SIG-M5 (cell line): ENCODE measurements at places on chromosomes 7 and 10.

GRCh38 chr10:43160046-43160920 is 22.0 kb downstream of the CSGALNACT2 start:
- DNase-seq, result no peak

DNA sequence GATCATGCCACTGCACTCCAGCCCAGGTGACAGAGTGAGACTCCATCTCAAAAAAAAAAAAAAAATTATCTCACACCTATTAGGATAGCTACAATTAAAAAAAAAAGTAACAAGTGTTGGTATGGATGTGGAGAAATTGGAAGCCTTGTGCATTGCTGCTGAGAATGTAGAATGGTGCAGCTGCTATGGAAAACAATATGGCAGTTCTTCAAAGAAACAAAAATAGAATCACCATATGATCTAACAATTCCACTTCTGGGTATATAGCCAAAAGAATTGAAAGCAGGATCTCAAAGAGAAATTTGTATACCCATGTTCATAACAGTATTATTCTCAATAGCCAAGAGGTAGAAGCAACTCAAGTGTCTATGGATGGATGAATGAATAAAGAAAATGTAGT is 143.6 kb upstream of the PRR15 start:
- no peak for DNase-seq

DNA sequence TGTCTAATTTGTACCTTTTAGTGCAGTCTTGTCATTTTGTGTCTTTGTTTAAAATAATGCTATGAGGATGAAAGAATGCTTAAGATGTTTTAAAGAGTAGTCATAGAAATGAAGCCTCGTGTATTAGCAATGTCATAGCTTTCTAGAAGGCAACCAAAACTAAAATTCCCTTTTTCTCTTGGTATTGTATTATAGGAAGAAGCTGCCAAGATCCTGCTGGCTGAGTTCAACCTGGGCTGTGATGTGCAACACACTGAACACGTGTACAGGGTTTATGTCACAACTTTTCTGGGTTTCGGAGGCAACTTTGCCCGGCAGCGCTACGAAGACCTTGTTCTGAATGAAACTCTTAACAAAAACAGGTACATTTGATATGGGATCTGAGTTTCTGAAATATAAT is 36.2 kb downstream of the COX15 start:
- no peak for DNase-seq

- no peak for DNase-seq
Measured at GRCh38 chr7:127437837-127438236, 45.3 kb upstream of the ZNF800 start.

GRCh38 chr10:63120554-63120953 is 12.6 kb upstream of the NRBF2 start:
- no peak for DNase-seq

- DNase-seq, result no peak
Measured at GRCh38 chr10:78207776-78208175, 174.1 kb downstream of the RPS24 start.

DNA sequence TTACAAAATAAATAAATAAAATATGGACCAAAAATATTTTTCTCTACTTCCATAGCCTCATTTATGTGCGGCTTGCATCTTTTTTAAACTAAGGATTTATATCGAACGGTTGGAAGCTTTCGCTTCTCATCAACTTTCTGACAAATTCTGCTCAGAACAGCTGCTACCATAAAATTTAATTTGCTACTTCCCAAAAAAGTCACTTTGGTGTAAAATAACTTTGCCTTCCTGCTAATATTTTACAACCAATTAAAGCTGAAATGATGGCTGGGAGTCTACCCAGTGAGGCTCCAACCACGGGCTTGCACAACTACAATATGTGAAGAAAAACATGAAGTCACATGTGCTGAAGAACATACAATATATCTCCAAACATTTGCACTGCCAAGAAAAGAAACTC is 253.1 kb upstream of the NEBL start:
- no peak for DNase-seq

DNA sequence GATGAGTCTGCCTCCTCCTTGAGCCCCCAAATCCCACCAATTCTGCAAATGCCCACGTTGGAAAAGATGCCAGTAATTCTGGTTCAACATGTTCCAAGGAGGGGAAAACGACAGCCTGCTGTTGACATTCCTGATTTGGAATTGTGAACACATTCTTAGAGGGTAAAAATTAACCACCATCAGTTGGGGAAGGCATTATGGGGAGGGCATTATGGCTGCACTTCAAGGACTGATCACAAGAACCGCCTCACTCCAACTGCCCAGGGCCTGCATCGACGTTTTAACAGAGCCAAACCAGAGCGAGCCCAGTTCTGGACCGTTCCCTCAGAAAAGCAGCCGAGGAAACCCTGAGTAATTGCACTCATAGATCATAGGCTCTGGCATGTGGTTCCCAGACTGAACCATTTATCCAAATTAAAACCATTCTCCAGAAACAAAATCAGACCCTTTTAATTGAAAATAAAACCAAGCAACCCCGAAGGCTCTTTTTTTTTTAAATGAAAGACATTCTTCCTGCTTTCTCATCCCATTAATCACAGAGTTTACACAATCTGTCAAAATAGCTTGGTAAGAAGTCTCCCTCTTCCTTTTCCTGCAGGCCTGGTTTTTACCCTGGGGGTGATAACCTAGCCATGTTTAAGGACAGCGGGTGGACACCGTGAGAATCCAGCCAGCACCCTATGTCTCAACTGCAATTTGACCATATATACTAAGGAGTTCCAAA is 8.0 kb downstream of the TNS3 start:
- DNase-seq, result no peak

DNA sequence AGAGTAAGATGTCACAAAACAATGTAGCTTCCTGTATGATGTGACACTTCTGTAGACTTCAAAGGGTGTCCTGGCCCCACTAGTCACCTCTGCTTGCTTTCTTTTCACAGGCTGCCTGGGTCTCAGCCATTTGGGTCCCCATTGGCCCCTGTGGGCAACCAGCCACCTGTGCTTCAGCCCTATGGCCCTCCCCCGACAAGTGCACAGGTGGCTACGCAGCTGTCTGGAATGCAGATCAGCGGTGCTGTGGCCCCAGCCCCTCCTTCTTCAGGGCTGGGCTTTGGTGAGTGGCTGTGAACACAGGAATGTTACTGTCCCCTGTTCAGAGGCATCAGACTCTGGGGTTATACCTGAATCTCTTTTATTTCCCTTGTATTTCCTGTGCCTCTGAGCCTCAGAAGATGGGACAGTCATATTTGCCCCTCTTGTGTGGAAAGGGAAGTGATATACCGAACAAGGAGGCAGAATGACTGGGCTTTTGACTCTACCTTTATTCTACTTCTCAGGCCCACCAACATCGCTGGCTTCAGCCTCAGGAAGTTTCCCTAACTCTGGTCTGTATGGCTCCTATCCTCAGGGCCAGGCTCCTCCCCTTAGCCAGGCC is 15.4 kb downstream of the SEC24C start:
- DNase-seq, result no peak

DNA sequence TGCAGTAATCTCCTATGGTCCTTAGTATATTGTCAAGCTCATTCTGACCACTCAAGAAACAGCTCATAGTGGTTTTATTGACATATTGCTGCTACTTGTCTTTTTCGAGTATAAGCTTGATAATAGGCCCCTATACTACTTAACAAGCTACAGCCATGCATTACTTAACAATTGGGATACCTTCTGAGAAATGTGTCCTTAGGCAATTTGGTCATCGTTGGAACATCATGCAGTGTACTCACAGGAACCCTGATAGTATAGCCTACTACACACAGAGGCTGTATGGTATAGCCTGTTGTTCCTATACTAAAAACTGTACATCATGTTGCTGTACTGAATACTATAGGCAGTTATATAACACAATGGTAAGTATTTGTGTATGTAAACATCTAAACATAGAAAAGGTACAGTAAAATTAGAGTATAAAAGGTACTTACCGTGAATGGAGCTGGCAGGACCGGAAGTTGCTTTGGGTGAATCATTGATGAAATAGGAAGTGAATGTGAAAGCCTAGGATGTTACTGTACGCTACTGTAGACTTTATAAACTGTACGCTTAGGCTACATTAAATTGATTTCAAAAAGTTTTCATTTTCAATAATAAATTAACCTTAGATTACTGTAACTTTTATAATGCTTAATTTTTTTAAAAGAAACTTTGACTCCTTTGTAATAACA is 160.9 kb downstream of the LRRC4 start:
- no peak for DNase-seq

DNA sequence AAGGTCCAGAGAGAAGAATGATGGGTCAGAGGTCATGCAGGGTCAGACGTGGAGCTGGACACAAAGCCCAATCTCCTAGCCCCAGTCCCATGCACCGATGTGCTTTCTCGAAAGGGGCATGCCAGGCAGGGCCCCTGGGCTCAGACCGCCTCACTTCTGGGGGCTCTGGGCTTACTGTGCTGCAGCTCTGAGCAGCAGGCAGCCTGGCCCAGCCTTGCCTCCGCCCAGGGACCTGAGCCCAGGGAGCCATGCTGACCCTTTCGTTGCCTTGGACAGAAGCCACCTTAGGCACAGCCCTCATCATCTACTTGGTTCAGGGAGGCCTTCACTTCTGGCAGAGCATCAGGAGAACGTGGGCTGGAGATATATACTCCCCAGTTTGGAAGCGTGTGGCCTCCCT is 161.2 kb downstream of the GRK5 start:
- no peak for DNase-seq

GRCh38 chr7:137545059-137545716 is 201.7 kb upstream of the PTN start:
- DNase-seq, result no peak

GRCh38 chr7:149422914-149423301 is 38.0 kb downstream of the ZNF777 start:
- no peak for DNase-seq

- no peak for DNase-seq
Measured at GRCh38 chr10:110216942-110217661, 9.7 kb downstream of the MXI1 start.
